ENCODE measurements at places on chromosomes 5 and 9. TPM values are rescaled to one million over a fixed set of nuclear protein-coding genes. Genes with fewer than 3 reads are reported as not detected.

The NHP2 gene
- 157 TPM for total RNA-seq

The IFNB1 gene
- not detected for total RNA-seq

The CCDC152 gene
- total RNA-seq, result 3.9 TPM

The DBH gene
- total RNA-seq, result 1.2 TPM

The CHMP5 gene
- total RNA-seq, result 56.5 TPM

The SLIT3 gene
- total RNA-seq, result 39.0 TPM
